SK-MEL-5 (cell line): ENCODE measurements at places on chromosomes 5 and 9.

GRCh38 chr5:1497795-1498622 is 25.8 kb downstream of the LPCAT1 start:
- DNase-seq: no peak

DNA sequence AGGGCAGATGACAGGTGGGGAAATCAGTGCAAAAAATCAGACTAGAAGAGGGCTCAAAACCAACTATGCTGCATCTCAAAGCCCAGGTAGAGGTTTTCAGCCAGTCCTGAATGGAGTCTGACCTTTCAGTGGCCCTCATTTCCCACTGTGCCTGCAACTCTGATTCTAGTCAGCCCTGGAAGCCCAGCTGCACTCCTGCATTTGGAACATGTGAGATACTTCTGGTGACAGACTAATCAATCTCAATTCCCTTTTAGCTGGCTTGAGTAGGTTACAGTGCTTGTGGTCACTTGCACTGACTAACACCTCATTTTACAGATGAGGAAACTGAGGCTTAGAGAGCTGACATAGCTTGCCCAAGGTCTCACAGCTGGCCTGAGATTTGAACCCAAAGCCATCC is 7.9 kb upstream of the ACSL6 start:
- no peak for DNase-seq

GRCh38 chr9:121997791-121998190 is 95.3 kb downstream of the TTLL11 start:
- DNase-seq: no peak

- no peak for DNase-seq
Measured at GRCh38 chr5:158414780-158415179, 555.8 kb upstream of the CLINT1 start.

- DNase-seq: no peak
Measured at GRCh38 chr5:173233347-173234128, 1.5 kb downstream of the NKX2-5 start.

DNA sequence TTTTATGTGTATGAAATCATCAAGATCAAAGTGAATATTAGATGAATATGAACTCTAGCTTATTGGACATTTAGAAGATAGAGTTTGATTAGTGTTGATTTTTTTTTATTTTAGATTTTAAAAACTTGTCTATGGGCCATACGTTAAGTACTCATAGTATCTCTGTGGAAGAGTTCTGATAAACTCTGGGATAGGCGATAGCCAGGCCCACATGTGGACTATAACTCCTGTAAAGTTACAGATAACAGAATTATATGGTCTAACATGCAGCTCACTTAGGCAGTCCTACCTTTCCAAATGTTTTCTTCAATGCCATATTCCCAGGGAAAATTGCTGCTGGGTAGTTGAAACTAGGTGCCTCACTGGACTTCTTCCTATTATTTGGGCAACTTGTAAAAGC is 10.4 kb downstream of the SLC31A1 start:
- no peak for DNase-seq

DNA sequence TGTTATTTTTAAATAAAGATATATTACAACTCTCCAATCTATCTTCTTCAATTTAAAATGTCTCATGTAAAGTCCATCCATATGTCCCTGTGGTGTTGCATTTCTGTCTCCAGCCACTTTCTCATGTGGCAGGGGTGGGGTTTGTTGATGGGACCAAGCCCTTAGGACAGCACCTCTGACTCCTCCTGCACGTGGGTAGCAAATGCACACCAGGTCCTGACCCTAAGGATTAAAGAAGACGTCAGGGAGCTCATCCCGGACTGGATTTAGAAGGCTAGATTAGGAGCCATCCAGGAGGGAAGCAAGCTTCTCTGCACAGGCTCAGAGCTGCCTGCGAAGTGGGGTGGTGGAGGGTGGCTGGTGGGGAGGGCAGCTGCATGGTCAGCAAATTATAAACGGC is 38.9 kb upstream of the FAM120AOS start:
- no peak for DNase-seq

GRCh38 chr5:80192507-80193241 is 63.2 kb downstream of the SERINC5 start:
- DNase-seq: no peak

- no peak for DNase-seq
Measured at GRCh38 chr9:129697656-129698253, 32.3 kb downstream of the PRRX2 start.

- DNase-seq: no peak
Measured at GRCh38 chr5:61999371-61999770, 306.6 kb upstream of the KIF2A start.

DNA sequence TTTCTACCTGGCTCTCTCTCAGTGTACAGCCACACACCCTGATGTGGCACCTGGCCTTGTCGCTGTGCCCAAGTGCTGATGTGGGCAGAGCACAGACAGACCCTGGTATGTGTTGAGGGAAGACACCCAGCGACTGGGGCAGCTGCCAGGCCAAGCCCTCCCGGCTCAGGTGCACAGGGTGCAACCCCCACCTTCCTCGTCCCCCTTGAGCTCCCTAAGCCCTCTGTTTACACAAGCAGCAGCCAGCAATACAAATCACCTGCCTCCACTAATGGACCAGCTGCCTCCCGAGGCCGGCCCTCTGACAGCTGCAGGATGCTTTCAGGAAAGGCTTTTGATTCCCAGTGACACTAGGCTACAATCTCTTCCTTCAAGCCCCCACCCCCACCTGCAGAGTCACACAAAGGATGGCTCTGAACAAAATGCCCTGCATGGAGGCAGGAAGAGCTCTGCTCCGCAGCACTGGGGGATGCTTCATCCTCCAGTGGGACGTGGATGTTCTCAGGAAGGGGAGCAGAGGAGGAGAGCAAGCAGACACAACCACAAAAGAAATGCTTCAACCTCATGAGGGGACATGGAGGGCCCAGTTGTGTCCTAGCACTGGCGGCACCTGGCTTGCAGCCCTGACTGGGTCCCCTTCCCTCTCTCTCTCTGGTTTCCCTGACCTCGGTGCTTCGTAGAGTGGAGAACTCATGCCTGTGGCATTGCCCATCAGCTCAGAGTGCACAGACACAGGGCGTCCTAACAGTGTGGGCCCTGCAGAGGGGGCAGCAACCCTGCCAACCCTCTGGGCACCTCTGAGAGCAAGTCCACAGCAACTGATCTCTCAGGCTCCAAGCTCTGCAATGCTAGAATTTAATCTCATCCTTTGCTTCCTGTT is 140.8 kb downstream of the BARX1 start:
- DNase-seq: peak; percentile 7

DNA sequence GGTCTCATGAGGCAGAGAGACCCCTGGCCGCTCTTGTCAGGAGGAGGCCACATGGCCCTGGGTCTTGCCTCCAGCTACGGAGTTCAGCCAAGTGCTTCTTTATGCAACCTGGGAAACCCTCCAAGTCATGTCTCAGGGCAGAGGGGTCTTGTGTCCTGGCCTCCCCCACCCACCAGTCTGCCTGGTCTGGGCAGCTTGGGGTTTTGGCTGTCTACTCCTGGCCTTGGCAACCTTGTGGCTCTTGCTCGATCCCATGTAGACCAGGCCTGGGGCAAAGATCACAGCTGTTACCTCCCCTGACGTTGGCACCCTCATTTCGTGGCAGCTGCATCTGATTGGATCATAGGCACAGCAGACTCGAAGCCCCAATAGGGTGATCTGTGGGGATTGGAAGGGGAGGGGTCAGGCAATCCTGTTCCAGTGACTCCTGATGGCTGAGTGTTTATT is 28.4 kb downstream of the JADE2 start:
- DNase-seq: no peak

DNA sequence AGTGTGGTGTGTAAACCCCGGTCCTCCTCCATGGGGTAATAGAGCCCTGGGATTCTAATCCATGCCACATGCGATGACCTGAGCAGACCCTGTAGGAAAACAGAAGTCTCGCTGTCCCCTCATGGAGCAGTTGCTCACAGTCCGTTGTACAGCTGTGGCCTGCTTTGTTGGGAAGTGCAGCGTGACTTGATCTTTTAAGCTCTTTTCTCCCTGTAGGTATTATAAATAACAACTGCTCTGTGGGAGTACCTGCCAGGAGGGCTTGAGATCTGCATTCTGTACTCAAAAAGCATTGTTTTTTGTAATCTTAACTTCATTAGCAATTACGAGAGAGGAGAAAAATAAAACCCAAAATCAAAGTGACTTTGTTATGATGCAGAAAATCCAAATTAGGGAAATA is 17.3 kb downstream of the MEGF10 start:
- no peak for DNase-seq

DNA sequence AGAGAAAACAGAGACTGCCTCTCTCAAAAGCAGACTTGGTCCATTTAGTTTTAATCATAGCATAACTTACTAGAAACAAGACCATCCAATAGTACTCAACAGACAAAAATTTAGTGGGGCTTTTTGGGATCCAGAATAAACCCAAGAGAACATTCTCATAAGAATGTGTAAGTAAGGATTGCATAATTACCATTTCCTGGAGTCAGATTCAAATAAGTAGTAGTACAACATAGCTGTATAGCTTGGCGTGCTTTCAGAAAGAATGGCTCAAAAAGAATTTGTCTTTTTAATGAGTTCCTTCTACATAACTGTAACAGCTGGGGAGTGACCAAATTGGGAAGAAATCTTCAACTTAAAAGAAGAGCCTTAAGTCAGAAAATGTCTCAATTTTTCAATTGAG is 145.4 kb downstream of the DENND1A start:
- DNase-seq: no peak

- DNase-seq: no peak
Measured at GRCh38 chr9:104903609-104904008, 24.3 kb downstream of the ABCA1 start.

- DNase-seq: no peak
Measured at GRCh38 chr5:18968966-18969365, 1019.0 kb downstream of the CDH18 start.

DNA sequence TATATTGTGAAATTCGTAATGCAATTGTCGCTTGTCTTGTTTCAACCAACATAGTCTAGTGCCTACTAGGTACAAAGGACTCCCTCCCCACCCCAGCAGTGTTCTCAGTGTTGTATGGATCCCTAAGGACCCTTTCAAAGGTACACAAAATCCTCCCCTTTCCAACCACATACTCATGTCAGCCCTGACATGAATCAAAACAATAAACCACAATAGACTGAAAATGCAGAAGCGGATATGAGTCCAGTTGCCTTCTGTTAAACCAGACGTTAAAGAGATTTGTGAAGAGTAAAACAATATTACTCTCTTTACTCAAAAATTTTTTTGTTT is 82.4 kb upstream of the IFNK start:
- no peak for DNase-seq

GRCh38 chr9:105676351-105676923 is 14.2 kb downstream of the TAL2 start:
- DNase-seq: no peak

DNA sequence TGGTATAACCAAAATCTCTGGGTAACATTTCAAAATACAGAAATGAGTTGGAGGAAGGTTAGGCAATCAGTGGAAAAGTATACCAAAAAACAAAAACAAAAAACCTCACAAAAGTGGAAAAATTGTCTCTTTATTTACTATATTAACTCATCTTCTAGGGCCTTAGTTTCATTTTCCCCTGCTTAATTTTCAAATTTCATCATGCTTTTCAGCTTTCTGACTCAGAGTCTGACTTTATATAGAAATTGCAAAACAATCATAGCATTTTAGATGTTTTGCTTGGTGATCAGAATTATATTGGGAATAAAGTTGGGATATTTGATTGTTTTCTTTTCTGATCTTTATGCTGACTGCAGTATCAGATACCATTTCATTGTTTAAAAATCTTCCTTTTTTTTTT is 257.0 kb upstream of the PRR16 start:
- no peak for DNase-seq

- DNase-seq: no peak
Measured at GRCh38 chr5:37770786-37771185, 69.1 kb downstream of the GDNF start.

DNA sequence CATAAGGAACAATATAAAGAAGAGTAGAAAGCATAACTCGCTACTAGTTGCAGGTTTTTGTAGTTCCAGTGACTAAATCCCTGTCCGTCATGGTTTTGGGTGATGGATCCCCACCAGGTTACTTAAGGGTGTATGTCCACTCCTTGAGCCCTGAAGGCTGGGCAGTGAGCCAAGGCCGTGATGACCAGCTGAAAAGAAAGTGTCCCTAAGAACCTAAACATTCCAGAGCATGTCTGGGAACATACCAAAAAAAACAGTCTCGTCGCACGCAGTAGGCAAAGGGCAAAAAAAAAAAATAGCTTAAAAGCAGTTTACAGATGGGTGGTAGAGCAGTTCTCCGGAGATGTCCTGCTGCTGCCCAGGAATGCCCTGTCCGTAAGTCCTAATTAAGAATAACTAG is 21.4 kb upstream of the SNAPC3 start:
- no peak for DNase-seq

DNA sequence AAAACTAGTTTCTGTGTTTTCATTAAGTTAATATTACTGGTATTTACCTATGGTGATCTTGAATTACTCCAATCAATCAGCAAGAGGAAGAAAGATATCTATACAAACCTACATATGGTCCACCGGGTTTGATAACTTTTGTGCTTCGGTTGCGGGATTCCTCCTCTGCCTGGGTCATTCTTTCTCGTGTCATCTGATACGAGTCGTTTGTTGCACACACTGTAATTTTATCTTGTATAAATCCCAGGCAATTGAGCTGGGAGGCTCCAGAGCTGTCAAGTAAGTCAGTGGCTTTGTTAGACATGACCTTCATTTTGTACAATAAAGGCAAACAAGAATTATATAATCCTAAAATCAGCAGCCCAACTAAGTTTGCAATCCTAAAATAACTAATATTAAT is 48.0 kb downstream of the ELL2 start:
- DNase-seq: no peak

DNA sequence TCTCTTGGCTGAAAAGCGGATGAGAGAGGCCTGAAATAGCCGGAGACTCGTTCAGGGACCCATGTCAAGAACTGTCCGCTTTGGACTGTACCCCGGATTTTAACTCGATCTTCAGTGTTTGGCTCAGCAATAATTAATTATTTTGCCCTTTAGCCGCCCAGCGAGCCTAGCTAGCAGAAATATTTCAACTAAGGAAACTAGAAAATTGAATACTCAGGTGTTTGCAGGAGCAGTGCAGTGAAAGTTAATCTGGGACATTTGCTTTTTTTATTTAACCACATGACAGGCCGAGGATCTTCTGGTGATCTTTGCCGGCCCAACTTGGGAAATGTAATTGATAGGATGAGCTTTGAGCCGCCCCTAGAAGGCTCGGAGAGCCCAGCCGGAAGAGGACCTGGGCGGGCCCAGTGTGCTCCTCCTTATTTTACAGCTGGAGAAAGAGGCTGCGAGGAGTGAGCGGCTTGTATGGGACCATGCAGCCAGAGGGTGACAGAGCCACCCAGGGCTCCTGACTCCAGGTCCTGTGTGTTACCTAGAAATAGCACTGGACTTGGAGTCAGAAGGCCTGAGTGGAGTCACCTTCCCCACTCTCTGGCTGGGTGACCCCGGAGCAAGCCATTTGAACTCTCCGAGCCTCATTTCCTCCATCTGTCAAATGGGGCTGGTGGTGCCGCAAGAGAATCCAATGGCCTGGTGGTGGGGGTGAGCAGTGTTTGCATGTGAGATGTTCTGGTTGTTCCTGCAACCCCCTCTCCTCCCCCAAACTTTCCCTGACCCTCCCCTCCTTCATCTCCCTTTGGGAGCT is 2.4 kb downstream of the PPARGC1B start:
- DNase-seq: peak; percentile 19

- no peak for DNase-seq
Measured at GRCh38 chr5:132748522-132749000, 1.3 kb downstream of the CCNI2 start.
